Uterus (tissue), 4 donors: ENCODE measurements at places on chromosomes 12 and 14. TPM values are rescaled to one million over a fixed set of nuclear protein-coding genes. Genes with fewer than 3 reads are reported as not detected.
A peak's percentile ranks its signal among the peaks of the same experiment; 100 is the strongest.

DNA sequence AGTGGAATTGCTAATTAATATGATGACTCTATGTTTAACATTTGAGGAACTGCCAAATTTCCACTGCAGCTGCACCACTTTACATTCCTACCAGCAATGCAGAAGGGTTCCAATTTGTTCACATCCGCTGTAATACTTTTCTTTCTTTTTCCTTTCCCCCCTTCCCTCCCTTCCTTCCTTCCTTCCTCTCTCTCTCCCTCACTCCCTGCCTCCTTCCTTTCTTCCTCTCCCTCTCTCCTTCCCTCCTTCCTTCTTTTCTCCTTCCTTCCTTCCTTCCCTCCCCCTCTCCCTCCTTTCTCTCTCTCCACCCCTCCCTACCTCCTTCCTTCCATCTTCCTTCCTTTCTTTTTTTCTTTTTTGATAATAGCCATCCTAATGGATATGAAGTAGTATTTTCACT lies 3.2 kb upstream of the PFKM start:
- H3K36me3 ChIP-seq = no peaks in the 10 kb centered on the region
- no peak overlapping the region for H3K27ac ChIP-seq
- H3K4me1 ChIP-seq = no peaks in the 10 kb centered on the region

GRCh38 chr14:101865288-101865687 lies 99.1 kb upstream of the DYNC1H1 start:
- no peak overlapping the region for H3K27ac ChIP-seq
- no peak for DNase-seq
- H3K36me3 ChIP-seq = no peaks in the 10 kb centered on the region
- H3K27me3 ChIP-seq = no peaks in the 10 kb centered on the region
- no peaks in the 10 kb centered on the region for H3K4me1 ChIP-seq

GRCh38 chr14:68141281-68142088 lies 321.9 kb downstream of the RAD51B start:
- no peak overlapping the region for H3K4me3 ChIP-seq
- peaks cover 30% of the 10 kb centered on the region for H3K4me1 ChIP-seq
- no peaks in the 10 kb centered on the region for H3K27me3 ChIP-seq
- H3K36me3 ChIP-seq = no peaks in the 10 kb centered on the region

- peak overlapping the region; percentile 68 for H3K4me3 ChIP-seq
- DNase-seq = no peak
- H3K27ac ChIP-seq = peak overlapping the region; percentile 93
- H3K27me3 ChIP-seq = no peaks in the 10 kb centered on the region
- no peaks in the 10 kb centered on the region for H3K36me3 ChIP-seq
These were observed 1.2 kb downstream of the PPP1CC start for GRCh38 chr12:110741341-110742095.

DNA sequence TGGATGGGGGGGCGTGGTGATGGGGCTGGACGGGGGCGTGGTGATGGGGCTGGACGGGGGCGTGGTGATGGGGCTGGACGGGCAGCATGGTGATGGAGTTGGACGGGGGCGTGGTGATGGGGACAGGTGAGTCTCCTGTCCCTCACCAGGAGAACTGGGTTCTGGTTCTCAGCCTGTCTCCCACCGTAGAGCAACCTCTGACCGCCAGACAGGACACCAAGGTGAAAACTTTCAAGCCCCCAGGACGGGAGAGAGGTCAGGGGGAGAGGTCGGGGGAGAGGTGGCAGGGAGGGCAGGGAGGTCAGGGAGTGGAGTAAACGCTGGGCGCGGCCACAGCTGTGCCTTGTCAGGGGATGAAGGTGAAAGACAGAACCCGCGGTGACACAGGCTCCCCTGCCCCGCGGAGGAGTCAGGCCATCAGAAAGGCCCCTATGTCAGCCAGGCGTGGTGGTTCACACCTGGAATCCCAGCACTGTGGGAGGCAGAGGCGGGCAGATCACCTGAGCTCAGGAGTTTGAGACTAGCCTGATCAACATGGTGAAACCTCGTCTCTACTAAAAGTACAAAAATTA lies 84.6 kb downstream of the GALNT9 start:
- no peak for DNase-seq
- H3K4me1 ChIP-seq = no peaks in the 10 kb centered on the region
- H3K27me3 ChIP-seq = no peaks in the 10 kb centered on the region

DNA sequence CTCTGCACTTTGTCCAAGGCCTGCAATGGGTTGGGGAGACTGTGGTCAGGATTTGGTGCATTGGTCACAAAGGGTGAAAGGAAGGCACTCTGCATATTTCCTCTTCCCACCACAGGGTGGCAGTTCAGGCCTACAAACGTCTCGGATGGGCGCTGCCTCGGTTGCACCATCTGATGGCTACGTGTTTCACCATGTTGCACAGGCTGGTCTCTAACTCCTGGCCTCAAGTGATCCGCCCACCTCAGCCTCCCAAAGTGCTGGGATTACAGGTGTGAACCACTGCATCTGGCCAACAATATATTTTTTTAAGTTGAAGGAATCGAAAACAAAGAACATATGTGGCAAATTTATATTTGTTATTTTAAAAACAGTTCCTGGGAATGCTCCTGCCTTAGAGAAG lies 35.1 kb downstream of the TMBIM6 start:
- no peak overlapping the region for H3K4me3 ChIP-seq
- H3K36me3 ChIP-seq = no peaks in the 10 kb centered on the region
- H3K27me3 ChIP-seq = no peaks in the 10 kb centered on the region

GRCh38 chr12:41220931-41221330 lies 32.8 kb downstream of the PDZRN4 start:
- no peak overlapping the region for H3K4me3 ChIP-seq
- no peak overlapping the region for H3K27ac ChIP-seq
- no peaks in the 10 kb centered on the region for H3K36me3 ChIP-seq
- no peaks in the 10 kb centered on the region for H3K4me1 ChIP-seq

- H3K4me3 ChIP-seq = peak within 1 kb of the TSS; percentile 82
- peak; percentile 34 for DNase-seq
- H3K36me3 ChIP-seq = no peaks in the 10 kb centered on the region
- no peaks in the 10 kb centered on the region for H3K27me3 ChIP-seq
- no peaks in the 10 kb centered on the region for H3K4me1 ChIP-seq
These were observed at the start of gene FKBP11 for GRCh38 chr12:48925304-48926011. Gene FKBP11, minus strand, starts transcription at chr12:48925492. Its CDS starts 64 bp downstream, at chr12:48925428.

DNA sequence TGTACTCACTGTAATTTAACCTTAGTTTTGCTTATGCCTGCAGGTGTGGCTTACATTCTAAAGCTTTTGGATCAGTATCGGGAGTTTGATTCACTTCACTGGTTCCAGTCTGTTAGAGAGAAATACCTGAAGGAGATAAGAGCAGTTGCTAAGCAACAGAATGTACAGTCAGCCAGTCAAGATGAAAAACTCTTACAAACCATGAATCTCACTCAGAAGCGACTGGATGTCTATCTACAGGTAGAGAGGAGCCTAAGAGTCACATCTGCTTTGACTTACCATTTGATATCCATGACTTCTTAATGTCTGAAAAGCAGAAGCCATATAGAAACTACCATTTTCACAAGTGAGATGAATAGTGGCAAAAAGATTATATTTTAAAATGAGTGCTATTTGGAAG lies 56.5 kb downstream of the WASHC4 start:
- no peak for DNase-seq
- no peaks in the 10 kb centered on the region for H3K4me1 ChIP-seq
- no peaks in the 10 kb centered on the region for H3K36me3 ChIP-seq
- H3K27ac ChIP-seq = no peak overlapping the region
- H3K4me3 ChIP-seq = no peak overlapping the region
- H3K27me3 ChIP-seq = no peaks in the 10 kb centered on the region

DNA sequence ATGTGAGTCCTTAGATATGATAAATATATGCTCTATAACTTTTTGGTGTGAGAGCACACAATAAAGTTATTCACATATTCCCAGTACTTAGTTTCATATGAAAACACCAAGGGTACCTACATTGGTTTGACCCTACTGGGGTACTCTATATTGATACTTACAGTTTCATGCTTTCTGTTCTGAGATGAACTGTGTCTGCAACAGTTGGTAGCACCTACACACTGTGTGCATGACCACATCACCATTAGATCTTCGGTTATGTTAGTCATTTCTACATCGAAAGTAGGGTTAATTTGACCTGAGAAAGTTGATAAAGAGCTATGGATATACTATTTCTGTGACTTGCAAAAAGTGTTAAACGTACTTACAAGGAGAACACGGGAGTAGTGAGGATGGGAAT lies 337.2 kb downstream of the NPAS3 start:
- no peak for DNase-seq
- no peaks in the 10 kb centered on the region for H3K27me3 ChIP-seq
- H3K27ac ChIP-seq = no peak overlapping the region
- no peak overlapping the region for H3K4me3 ChIP-seq
- H3K4me1 ChIP-seq = no peaks in the 10 kb centered on the region

DNA sequence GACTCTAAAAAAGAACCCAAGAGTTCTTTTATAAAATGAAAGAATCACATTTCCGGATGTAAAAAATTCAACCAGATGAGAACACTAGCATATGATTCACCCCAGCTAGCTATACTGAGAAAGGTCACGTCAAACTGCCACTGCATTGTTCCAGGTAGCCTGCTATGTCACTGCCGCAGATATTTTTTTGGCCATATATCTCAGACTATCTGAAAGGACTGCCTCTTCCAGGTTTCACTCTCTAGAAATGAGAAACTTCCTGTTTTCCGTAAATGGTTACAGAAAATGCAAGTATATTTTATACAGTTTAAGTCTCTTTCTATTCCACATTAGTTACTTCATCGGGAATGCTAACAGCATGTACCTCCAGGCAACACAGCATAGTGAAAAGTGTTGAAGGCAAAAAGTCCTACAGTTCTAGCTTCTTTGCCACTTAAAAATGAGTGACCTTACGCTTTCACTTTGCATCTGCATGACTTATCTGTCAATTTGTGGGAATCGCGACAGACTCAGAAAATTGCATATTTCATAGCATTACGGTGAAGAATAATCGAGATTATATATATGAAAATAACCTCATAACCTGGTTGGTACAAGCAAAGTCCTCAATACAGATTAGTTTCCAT lies 105.2 kb downstream of the MED13L start:
- no peaks in the 10 kb centered on the region for H3K27me3 ChIP-seq
- H3K4me3 ChIP-seq = no peak overlapping the region
- H3K27ac ChIP-seq = no peak overlapping the region
- H3K36me3 ChIP-seq = no peaks in the 10 kb centered on the region

- H3K4me1 ChIP-seq = no peaks in the 10 kb centered on the region
- no peaks in the 10 kb centered on the region for H3K36me3 ChIP-seq
- H3K27ac ChIP-seq = no peak overlapping the region
- no peak overlapping the region for H3K4me3 ChIP-seq
- H3K27me3 ChIP-seq = no peaks in the 10 kb centered on the region
These were observed 169.8 kb downstream of the CAPZA3 start for GRCh38 chr12:18907728-18908127.

GRCh38 chr14:54168489-54168888 lies 211.9 kb upstream of the BMP4 start:
- H3K27ac ChIP-seq = no peak overlapping the region
- no peaks in the 10 kb centered on the region for H3K36me3 ChIP-seq
- H3K4me1 ChIP-seq = no peaks in the 10 kb centered on the region
- DNase-seq = no peak

- no peak for DNase-seq
- H3K27me3 ChIP-seq = no peaks in the 10 kb centered on the region
- H3K27ac ChIP-seq = no peak overlapping the region
- H3K36me3 ChIP-seq = no peaks in the 10 kb centered on the region
- H3K4me1 ChIP-seq = no peaks in the 10 kb centered on the region
- H3K4me3 ChIP-seq = no peak overlapping the region
These were observed 217.3 kb downstream of the RBM19 start for GRCh38 chr12:113748707-113749432.

GRCh38 chr14:50559990-50560930 lies at the start of gene ATL1:
Gene ATL1, plus strand, starts transcription at chr14:50560145. Its CDS starts 121 bp downstream, at chr14:50560266.
- H3K36me3 ChIP-seq = no peaks in the 10 kb centered on the region
- H3K27me3 ChIP-seq = no peaks in the 10 kb centered on the region
- peak within 1 kb of the TSS; percentile 48 for H3K4me3 ChIP-seq
- H3K27ac ChIP-seq = peak within 1 kb of the TSS; percentile 92

GRCh38 chr12:15629108-15629507 lies 160.1 kb downstream of the EPS8 start:
- peak; percentile 84 for DNase-seq
- H3K4me3 ChIP-seq = no peak overlapping the region
- H3K27ac ChIP-seq = peak overlapping the region; percentile 80
- peaks cover 3% of the 10 kb centered on the region for H3K4me1 ChIP-seq

GRCh38 chr12:130919086-130919485 lies 34.6 kb upstream of the ADGRD1 start:
- no peaks in the 10 kb centered on the region for H3K36me3 ChIP-seq
- DNase-seq = no peak
- H3K27ac ChIP-seq = no peak overlapping the region
- H3K4me1 ChIP-seq = peaks cover 4% of the 10 kb centered on the region
- no peaks in the 10 kb centered on the region for H3K27me3 ChIP-seq
- H3K4me3 ChIP-seq = no peak overlapping the region

DNA sequence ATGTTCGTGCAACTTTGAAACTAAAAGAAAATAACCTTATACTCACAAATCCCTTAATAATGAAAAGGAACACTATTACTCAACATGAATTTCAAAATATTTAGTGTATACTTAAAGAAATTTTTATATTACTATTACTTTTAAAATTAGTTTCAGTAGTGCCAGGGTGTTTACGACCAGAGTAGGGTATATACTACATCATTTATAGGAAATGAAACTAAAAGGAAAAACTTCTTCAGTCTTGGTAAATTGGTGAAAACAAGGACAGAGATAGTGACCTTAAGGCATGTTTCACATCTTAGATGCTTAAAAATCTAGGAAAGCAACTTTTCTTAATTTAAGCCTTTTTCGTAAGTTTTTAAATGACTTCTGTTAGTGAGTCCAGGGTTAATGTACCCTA lies 4.5 kb downstream of the USP15 start:
- no peak overlapping the region for H3K27ac ChIP-seq
- no peaks in the 10 kb centered on the region for H3K36me3 ChIP-seq
- H3K4me3 ChIP-seq = no peak overlapping the region
- DNase-seq = no peak
- H3K4me1 ChIP-seq = peaks cover 13% of the 10 kb centered on the region

GRCh38 chr14:24915958-24916595 lies 133.9 kb downstream of the STXBP6 start:
- no peaks in the 10 kb centered on the region for H3K27me3 ChIP-seq
- H3K4me1 ChIP-seq = no peaks in the 10 kb centered on the region
- no peaks in the 10 kb centered on the region for H3K36me3 ChIP-seq
- DNase-seq = no peak

DNA sequence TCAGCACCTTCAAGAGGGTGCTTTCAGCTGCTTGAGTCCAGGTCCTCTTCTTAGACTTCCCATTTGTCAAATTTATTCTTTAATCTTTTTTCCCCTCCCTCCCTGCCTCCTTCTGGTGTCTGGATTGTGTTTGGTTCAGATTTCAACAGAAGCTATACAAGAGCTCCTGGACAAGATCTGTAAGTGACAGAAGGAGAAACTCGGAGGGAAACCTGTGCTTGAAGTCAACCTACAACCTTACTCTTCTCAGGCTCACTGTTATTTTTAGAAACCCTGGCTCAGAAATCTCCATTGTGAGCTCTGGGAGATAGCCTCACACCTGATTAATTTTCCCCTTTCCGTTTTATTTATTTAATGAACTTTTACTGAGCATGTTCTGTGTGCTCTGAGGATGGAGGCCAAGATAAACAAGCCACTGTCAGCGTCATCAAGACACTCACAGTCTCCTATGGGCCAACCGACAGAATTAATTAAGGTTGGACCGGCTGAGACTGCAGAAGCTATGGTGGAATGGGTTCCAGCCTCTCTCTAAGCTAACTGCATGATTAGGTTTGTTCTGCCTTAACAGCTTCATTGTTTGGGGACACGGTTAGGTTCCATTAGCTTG lies 13.5 kb downstream of the PDE1B start:
- H3K27me3 ChIP-seq = no peaks in the 10 kb centered on the region
- no peaks in the 10 kb centered on the region for H3K4me1 ChIP-seq
- H3K4me3 ChIP-seq = no peak overlapping the region
- DNase-seq = no peak

Gene KRT72
- not detected for total RNA-seq

Gene PIWIL1
- total RNA-seq = not detected

Gene ANKRD9
- 6.7 TPM for total RNA-seq

Gene FOXG1
- not detected for total RNA-seq

Gene TAS2R13
- 0.51 TPM for total RNA-seq

Gene NUP37
- total RNA-seq = 17.8 TPM

Gene OR4E2
- not detected for total RNA-seq

Gene GPR84
- total RNA-seq = not detected

Gene CABP1
- total RNA-seq = 0.51 TPM
